ENCODE measurements at places on chromosomes 16 and 17.

DNA sequence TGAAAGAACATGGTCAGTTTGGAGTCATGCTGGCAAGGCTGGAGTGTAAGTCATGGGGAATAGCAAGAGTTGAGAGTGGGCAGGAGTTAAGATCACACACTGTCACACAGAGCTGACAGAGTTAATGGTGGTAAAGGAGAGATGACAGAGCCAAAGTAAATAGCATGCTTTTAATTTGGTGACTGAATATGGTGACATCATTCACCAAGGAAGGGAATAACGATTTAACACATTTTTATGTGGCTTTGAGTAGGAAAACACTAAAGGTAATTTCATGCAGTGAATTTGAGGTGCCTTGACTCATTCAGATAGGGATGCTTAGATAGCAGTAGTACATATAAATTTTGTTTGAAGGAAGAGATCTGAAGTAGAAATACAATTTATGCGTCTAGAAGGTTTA is 42.1 kb downstream of the SYNRG start:
- DNase-seq: no peak

- DNase-seq: no peak
Observed at GRCh38 chr17:205817-206216, 24.4 kb upstream of the DOC2B start.

DNA sequence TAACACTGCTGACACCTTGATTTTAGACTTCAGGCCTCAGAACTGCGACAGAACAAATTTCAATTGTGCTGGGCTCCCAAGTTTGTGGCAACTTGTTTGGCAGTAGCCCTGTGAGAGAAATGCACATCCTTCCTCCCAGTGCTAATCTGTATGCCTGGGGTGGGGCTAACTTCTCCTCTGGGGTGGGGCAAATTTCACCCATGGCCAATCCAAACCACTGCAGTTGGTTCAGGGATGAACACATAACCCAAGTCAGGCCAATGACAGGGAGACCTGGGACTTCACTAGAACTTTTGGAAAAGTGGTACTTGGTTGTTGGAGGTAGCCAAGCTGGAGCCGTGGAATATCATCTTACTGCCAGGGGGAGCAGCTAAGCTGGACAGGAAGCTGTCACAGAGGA is 56.3 kb downstream of the ABCC6 start:
- DNase-seq: no peak

- no peak for DNase-seq
Observed at GRCh38 chr17:4566785-4567184, 6.4 kb upstream of the GGT6 start.

- DNase-seq: no peak
Observed at GRCh38 chr16:80543162-80543561, 2.4 kb downstream of the DYNLRB2 start.

DNA sequence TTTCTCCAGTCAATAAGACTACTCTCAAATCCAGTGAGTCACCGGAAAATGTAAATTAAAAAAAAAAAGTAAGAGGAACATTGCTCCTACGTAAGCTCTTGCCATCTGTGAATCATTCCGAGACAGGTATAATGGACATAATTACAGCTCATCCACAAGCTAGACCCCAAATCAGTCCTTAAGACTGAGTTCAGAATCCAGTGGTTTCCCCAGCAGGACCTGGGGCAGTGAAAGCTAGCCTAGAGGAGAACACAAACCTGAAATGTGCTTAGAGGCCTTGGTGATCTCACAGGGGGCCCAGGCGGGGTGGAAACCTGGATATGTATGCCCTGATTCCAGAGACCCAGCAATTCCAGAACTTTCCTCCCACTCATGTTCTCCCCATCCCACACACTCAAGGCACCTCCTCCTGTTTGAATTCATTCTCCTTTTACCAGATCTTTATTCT is 132.0 kb downstream of the COPRS start:
- DNase-seq: no peak

GRCh38 chr16:57134982-57135381 is 42.6 kb downstream of the CPNE2 start:
- no peak for DNase-seq

DNA sequence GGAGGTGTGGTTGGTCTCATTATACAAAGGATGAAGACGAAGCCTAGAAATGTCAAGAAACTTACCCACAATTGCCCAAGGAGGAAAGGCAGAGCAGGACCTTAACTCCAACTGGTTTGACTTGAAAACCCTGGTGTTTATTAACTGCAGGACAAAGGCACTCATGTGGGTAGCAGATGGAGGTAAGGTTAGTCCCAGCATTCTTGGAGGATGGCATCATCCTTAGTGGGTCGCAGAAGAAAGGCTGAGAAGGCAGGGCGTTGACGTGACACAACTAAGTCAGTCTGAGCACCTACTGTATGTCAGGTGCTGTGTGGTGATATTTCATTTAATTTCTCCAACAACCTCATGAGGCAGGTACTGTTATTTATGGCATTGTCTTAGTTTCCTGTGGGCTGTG is 101.3 kb downstream of the HAPSTR1 start:
- DNase-seq: no peak

GRCh38 chr17:65434251-65434650 is 127.2 kb downstream of the AXIN2 start:
- no peak for DNase-seq

DNA sequence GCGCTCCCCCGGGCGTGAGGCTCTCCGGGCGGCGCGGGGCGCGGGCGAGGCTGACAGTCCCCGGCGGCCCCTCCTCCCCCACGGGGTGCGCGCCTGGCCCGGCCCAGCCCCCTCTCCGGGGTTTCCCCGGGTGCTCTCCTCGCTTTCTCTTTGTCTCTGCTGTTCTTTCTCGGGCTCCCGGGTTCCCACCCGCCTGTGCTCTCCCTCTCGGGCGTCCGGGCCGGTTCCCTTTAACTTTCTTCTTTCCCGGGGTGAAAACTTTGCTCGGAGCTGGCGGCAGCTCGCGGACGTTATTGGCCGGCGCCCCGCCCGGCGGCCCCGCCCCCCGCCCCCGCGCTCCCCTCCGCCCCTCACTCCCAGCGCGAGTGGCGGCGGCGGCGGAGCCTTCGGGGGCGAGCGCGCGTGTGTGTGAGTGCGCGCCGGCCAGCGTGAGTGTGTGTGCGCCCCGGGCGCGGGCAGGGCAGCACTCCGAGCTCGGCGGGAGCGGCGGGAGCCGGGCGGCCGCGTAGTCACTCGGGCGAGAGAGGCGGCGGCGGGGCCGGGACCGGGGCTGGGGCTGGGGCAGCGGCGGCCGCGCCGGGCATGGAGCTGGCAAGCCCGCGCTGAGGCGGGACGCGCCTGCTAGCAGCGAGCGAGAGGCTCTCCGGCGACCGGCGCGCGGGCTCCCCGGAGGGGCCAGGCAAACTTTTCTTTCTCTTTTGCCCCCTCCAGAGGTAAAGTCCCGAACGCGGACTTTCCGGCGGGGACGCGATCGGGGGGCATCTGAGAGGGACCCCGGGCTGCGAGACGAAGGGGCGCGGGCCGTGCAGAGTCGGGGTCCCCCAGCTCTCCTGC is at the start of gene NTN1:
NTN1 (plus strand) TSS at position 353 of the 834 bp plus-strand sequence. CDS start 864 bp downstream, outside the sequence.
- peak; percentile 73 for DNase-seq

- DNase-seq: no peak
Observed at GRCh38 chr16:52498328-52499059, 48.4 kb downstream of the TOX3 start.

- DNase-seq: no peak
Observed at GRCh38 chr17:14310605-14311004, 9.7 kb downstream of the HS3ST3B1 start.

DNA sequence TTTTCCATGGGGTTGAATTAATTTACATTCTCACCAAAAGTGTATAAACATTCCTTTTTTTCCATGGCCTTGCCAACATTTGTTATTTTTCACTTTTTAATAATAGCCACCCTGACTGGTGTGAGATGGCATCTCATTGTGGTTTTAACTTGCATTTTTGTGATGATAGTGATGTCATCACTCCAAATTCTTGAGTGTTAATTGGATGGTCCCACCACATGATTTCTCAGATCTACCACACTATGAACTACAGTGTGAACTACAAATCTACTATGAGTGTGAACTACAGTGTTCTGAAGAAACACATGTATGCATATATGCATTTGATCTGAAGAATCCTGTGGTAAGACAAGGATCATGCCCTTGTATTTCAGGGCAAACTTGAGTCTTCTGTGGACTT is 340.1 kb downstream of the ABCC12 start:
- DNase-seq: no peak

All from activated B cell treated with CpG ODN at 0.5 μM for 24 hours (primary cell).